ENCODE measurements at places on chromosomes 3 and 15.

DNA sequence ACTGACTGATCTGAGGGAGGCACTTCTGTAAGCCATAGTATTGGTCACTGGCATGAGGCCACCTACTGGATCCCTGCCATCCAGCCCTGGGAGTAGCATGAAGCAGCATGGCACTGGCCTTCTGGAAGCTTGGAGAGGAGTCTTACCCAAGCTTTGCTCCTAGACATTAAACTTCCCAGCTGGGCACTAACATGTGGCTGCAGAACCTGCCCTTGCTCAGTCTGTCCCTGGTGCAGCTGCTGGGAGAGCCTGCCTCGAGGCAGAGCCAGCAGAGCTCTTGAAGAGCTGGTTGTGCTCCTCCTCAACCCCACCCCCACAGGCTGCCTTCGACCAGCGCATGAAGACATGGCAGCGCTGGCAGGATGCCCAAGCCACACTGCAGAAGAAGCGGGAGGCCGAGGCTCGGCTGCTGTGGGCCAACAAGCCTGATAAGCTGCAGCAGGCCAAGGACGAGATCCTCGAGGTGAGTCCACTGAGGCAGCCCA, 17.1 kb upstream of the SNX22 start:
- DNase-seq, result peak; percentile 72

DNA sequence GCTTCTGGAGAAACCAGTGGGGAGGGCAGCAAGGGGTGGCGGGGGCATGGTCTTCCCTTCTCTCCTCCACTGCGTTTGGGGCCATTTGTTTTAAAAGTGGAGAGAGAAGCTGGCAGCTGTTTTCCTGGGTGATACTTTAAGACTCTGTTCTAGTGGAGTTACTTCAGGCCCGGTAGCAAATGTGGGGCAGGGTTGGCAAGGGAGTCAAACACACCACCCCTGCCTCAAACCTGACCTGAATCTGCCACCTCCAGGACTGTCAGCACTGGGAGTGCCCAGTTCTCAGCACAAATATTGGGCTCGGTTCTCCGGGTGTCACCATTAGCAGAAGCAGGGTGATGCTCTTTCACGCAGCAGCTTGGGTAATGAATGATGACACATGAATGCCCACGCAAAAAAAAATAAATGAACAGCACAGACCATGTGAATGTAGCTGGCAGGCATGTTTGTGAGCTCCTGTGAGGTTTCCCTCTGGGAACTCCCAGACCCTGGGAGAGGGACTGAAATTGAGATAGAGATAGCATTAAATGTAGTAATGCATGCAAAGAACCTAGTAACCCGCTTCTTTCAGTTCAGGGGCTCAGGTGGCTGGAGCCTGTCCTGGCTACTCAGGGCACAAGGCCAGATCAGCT, 424.0 kb downstream of the MCTP2 start:
- DNase-seq, result no peak

- no peak for DNase-seq
These were observed 276.0 kb downstream of the GBE1 start for GRCh38 chr3:81485444-81485865.

DNA sequence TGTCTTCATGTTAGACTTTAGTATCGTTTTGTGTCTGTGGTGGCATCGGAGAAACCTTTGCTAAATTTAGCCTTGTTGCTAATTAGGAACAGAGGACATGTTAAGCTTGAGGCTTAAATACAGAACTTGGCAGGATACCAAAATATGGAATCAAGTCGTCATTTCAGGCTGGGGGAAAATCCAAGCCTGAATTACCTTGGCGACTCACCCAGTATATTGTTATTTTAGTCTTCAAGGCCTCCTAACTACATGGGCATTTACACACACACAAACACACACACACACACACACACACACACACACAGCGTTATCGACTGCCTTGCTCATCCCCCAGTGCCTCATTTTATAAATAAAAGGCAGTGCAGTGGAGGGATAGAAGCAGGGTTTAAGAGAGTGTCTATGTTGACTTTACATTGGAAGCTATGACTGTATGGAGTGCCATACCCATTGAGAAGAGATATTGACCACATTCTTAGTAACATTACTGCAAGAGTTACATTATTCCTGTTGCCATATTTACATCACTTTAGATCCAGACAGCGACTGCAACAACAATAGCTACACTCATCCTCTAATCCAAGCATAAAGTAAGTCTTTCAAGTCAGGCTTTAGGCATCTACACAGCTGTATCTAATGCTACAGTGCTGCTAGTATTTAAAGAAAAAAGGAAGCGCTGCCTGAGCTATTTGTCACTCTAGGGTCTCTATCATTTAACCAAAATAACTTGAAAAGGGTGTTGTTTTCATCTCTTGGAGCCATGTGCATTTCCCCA, 210.8 kb upstream of the SEMA6D start:
- DNase-seq, result peak; percentile 66

DNA sequence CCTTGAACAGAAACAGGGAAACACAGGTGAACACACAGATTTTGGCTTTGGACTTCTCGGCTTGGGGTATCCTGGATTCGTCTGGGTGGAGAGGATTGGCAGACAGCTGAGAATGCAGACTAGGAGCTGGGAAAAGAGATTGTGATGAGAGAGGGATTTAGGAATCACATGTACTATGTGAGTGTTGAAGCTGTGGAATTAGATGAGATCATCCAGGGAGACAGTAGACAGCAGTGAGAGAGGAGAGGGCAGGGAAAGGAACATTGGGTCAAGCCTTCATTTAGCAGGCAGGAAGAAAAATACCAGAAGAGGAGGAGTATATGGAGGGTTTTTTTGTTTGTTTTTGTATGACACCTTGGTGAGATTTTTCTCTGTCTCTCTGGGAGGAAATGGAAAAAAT, 262.1 kb upstream of the TBL1XR1 start:
- no peak for DNase-seq

DNA sequence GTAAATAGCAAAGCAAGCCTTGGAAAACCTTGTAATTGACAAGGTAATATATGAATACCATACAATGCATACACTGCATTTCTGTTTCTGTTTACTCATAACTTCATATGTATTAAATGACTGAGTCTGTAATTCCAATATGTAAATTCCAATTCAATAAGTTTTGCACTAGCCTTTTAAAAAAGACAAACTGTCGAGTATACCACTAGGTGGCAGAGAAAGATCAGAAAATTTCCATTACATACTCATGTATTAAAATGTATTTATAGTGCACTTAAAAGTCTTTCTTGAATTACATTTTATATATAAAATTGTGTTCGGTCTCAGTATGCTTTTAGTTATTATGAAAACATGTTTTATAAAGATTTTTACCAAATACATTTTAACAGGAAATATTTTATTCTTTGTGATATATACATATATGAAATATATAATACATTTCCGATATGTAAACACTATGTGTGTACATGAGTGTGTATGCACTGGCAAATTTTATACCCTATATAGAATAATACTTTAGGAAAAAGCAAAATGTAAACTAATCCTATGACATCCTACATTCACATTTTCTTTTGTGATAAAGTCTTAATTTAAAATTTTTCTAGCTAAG, 216.8 kb downstream of the VGLL3 start:
- peak; percentile 74 for DNase-seq

DNA sequence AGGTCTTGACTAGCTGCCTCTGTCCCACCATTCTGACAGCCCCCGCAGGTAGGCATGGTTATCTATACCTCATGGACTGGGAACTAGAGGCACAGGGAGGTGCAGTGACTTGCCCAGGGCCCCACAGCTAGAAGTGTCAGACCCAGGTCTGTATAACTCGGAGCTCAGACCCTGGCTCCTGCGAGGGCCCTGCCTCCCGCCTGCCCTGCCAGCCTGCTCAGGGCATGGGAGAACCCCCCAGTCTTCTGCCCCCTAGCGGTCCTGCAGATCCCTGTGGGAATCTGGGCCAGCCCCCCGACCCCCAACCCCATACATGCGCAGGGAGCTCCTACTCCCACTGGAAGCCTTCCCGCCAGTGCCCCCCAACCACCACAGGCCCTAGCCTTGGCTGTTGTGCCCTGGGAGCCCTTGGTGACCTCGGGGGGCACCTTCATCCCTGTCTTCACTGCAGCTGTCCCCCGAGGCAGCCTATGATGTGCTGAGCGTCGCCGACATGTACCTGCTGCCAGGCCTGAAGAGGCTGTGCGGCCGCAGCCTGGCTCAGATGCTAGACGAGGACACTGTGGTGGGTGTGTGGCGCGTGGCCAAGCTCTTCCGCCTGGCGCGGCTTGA, 6.9 kb downstream of the ABTB1 start:
- no peak for DNase-seq

DNA sequence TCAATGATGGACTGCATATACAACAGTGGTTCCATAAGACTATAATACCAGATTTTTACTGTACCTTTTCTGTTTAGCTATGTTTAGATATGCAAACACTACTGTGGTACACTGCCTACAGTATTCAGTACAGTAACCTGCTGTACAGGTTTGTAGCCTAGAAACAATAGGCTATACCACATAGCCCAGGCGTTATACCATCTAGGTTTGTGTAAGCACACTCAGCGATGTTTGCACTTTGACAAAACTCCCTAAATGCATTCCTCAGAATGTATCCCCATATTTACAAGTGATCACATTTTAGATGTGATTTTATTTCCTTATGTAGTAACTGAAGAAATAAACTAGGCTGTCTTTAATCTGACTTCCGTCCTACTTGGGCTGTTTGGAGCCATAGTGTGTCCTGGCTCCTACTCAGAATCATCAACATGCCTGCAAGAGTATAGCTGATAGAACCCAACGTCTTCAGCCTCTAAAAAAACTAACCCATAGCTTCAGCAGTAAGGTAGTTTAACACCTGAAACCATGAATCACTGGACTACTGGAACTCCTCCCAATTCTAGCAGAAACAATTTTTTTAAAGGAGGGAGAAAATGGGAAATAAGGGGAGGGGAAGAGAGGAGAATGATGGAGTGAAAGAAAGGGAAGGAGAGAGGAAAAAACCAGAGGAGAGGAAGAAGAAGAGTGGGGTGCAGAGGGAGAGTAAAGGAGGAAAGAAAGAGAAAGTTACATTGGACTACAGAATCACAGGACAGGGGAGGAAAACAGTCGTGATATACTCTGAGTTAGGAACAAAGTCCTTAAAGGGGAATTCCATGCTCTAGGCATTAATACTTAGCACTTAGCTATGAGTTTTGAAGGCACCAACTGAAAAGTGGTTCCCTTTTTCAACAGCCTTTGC, 67.7 kb upstream of the PLXND1 start:
- no peak for DNase-seq

DNA sequence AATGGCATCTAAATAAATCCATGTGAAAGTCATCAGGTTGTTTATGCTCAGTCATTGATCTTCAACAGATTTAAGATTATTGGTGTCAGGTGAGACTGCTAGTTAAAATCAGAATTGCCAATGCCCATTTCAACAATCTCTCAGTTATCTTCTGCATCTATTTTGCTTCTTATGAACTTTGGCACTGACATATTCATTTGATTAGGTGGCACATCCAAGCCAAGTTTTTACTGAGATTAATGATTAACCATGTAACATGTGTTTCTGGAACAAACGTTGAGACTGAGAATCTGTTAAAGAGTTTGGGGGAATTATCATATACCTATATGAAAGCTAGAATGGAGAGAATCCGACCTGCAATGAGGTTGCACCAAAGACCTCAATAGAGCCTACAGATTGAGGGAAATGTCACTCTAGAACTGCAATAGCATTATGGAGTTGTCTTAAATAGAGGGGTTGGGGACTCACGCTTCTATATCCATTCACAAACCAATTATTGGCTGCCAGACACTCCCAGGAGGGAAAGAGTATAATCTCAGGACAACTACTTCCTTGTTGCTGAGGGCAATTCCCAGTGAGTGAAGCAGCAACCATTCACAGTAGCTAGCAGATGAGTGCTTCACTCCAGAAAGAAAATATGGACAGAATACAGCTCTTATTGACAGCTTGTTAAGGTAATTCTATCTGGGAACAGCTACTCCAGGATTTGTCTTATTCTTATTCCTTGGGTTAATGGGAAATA, 891.3 kb downstream of the SQOR start:
- no peak for DNase-seq

- DNase-seq, result no peak
These were observed 302.7 kb upstream of the CHRNA7 start for GRCh38 chr15:31727612-31728011.

GRCh38 chr15:36614016-36614415, 34.6 kb downstream of the CDIN1 start:
- no peak for DNase-seq

DNA sequence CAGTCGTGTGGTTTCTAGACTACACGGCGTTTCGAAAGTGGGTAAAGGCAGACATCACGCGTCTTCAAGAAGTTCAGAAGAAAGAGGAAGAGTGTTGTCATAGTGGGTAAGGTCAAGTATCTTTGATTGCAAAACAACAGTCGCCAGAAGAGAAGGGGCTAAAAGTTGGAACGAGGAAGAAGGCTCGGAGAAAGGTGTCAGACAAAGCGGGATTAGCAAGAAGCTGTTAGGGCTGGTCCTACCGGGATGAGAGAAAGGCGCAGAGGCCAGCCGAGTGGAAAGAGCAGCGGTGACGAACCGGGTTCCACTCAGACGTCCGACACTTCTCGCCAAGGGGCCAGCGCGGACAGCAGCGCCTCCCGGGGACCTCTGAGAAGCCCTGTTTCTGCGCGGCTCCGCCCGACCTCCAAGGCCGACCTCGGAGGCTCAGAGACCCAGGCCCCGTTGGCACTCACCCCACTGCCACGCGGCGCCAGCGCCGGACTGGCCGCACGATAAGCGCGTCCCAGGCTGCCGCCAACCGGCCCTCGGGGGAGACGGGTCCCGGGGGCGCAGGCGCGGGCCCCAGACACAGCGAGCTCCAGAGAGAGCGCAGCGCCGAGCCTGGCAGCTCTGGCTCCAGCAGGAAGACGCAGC, 436 bp downstream of the ADPGK start:
- no peak for DNase-seq

DNA sequence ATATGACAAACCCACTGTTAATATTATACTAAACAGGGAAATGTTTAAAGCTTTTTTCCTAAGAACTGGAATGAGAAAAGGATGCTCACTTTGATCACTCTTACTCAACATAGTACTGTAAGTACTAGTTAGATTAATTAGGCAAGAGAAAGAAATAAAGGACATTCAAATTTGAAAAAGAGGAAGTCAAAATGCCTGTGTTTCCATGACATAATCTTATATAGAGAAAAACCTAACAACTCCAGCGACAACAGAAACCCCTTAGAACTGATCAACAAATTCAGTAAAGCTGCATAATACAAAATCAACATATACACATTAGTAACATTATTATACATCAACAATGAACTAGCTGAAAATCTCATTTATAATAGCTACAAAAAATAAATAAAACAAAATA, 200.6 kb upstream of the ROBO1 start:
- no peak for DNase-seq

DNA sequence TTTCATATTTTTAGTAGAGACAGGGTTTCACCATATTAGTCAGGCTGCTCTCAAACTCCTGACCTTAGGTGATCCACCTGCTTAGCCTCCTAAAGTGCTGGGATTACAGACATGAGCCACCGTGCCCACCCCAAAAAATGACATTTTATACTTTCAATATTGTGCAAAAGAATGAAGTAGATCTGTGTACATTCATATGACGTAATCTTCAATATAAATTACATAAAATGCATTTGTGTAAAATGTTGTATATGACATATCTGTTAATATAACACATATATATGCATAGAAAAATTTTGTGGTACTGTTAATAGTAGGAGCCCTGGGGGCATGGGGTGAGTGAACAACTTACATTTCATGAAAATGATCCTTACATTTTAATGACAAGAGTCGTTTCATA, 71.7 kb downstream of the RYR3 start:
- DNase-seq, result no peak

GRCh38 chr3:99246010-99246654, 344.6 kb upstream of the DCBLD2 start:
- DNase-seq, result no peak
